ENCODE measurements at places on chromosomes 2 and 18.

GRCh38 chr2:99476629-99477028, 13.2 kb downstream of the REV1 start:
- no peak for DNase-seq

- no peak for DNase-seq
These were observed 1534.5 kb downstream of the DPP10 start for GRCh38 chr2:115976916-115977315.

DNA sequence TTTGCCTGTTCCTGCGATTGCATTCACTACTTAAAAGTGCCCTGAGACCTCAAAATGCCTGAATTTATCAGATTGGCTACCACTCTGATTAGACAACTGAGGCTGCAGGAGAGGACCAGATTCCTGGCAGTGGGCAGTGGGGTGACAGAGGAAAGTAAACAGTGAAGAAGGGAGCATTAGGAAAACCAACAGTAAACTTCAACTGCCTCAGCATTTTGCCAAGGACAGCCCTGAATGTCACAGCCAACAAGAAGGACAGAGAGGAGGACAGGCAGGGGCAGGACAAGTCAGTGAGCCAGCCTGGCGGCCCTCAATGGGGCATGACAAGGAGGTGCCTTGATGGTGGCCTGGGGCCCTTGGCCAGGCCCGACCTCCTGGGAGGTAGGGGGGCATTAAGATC, 24.3 kb downstream of the ACMSD start:
- DNase-seq, result no peak

DNA sequence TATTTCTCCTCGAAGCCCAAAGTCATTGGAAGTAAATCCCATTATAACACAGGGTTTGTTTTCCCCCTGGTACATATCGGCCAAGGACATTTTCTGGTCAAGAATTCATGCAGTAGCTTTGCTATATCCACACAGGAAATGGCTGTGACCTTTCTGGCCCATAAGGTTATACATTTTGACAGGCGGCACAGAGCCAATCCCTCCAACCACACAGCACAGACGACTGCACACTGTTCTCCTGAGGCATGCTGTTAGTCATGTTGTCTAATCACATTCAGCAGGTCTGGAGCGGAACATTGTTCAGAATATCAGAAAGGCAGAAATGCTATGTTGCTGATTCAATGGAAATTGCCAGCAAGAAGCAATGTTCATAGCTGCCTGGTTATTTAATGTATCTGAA, 742.3 kb upstream of the SLC8A1 start:
- DNase-seq, result no peak

GRCh38 chr18:28407681-28408080, 230.8 kb upstream of the CDH2 start:
- DNase-seq, result no peak

GRCh38 chr18:2981212-2981728, 31.7 kb downstream of the LPIN2 start:
- DNase-seq, result no peak

DNA sequence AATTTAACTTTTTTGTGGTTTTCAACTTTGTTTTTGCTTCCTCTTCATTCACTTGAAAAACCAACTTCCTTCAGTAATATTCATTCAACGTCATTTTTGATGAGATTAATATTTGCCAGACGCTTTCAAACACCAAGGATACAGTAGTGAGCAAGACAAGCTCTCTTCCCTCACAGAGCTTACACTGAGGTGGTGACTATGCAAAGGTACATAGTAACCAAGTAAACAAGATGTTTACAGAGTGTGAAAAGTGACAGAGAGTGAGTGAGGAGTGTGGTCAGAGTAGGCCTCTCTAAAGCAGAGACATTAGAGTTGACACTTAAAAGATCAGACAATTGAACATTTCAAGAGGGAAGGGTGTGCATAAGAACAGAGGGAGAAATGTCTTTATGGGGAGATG, 155.5 kb downstream of the TMEM247 start:
- no peak for DNase-seq

- no peak for DNase-seq
These were observed 7.0 kb upstream of the NUP35 start for GRCh38 chr2:183117226-183117625.

- DNase-seq, result no peak
These were observed 96.8 kb downstream of the UBE2E3 start for GRCh38 chr2:181077128-181077709.

GRCh38 chr2:188600536-188601210, 309.0 kb downstream of the GULP1 start:
- no peak for DNase-seq

GRCh38 chr2:38580115-38580636, 22.6 kb downstream of the HNRNPLL start:
- no peak for DNase-seq

DNA sequence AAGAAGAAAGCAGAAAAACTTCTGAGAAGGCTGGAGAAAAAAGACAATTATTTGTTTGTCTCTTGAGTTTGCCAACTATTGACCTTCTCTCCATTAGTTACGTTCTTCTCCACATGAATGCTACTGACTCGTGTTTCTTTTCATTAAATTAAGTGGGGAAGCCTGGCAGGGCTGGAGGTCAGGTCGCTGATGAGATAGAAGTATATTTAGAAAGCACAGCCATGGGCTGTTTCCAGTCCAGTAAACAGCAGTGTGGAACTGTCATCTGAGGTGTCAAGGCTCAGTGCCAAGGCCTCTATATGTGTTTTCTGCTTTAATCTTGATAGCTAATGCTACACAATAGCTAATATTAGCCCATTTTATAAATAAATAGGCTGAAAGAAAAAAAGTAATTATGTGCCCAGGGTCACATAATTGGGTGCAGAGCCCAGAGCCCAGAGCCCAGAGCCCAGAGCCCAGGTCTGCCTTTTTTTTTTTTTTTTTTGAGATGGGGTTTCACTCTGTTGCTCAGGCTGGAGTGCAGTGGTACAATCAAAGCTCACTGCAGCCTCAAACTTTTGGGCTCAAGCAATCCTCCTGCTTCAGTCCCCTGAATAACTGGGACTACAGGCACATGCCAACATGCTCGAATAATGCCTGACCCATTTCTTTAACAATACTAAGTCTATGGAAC, 6.3 kb downstream of the MSGN1 start:
- DNase-seq, result no peak

GRCh38 chr2:10449838-10450691, 1.9 kb upstream of the ODC1 start:
- no peak for DNase-seq

DNA sequence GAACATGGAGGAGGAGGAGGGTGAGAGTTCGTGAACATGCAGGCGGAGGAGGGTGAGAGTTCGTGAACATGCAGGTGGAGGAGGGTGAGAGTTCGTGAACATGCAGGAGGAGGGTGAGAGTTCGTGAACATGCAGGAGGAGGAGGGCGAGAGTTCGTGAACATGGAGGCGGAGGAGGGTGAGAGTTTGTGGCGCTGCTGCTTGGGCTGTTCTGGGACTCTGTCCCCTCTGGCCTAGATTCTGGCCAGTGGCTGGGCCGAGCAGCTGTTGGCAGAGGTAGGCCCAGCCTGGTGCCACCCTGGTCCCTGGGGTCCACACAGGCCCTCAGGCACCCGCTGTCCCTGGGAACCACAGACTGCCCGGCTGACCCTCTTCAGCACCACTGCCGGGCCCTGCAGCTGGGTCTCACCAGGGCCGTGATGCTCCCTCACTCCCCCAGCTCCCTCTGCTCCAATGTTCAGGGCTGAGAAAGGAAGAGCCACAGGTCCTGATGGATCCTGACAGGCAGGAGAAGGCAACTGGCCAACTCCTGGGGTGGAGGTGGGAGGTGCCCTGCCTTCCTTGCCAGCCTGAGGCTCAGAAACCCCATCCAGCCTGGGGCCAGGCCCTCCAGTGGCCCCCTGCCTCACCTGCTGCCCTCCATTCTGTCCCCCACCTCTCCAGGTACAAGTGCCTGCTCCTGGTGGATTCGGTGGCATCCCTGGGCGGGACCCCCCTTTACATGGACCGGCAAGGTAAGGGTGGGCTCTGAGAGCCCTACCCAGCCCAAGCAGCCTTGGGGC, 3.9 kb downstream of the AGXT start:
- no peak for DNase-seq

GRCh38 chr18:58484989-58485981, 143.6 kb downstream of the ALPK2 start:
- DNase-seq, result no peak

DNA sequence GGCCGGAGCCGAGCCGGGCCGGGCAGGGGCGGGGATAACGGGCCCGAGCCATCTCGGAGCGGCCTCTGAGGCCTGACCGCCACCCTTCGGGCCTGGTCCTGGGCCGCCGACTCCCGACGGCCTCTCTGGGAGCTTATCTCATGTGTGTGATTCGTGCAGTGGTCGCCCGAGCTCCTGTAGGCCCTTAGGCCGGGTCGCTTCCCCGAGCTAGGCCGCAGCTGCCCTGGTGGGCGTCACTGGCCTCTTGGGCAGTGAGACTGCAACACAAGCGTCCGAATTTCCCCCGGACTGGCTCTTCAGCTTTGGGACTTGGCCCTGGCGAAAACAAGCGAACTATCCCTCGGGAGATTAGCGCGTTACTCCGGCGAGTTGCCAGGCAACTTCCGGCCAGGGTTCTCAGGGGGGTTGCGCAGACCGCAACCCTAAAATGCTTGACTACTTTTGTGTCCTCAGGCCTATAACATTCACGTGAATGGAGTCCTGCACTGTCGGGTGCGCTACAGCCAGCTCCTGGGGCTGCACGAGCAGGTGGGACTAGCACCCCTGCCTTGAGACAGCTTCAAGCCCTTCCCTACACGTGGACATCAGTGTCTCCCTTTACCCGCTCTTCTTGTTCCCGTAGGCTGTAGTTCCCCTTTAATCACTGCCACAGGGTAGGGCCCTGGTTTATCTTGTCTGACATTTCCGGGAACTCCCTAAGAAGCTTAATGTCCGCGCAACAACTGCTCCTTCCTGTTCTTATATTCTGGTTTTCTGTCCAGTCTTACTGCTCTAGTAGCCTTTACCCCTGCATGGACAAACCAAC, 602 bp downstream of the SNX17 start:
- DNase-seq, result peak; percentile 35

GRCh38 chr18:61582202-61582710, 249.0 kb downstream of the CDH20 start:
- DNase-seq, result no peak

GRCh38 chr2:139819273-139819796, 1039.1 kb upstream of the NXPH2 start:
- DNase-seq, result no peak

DNA sequence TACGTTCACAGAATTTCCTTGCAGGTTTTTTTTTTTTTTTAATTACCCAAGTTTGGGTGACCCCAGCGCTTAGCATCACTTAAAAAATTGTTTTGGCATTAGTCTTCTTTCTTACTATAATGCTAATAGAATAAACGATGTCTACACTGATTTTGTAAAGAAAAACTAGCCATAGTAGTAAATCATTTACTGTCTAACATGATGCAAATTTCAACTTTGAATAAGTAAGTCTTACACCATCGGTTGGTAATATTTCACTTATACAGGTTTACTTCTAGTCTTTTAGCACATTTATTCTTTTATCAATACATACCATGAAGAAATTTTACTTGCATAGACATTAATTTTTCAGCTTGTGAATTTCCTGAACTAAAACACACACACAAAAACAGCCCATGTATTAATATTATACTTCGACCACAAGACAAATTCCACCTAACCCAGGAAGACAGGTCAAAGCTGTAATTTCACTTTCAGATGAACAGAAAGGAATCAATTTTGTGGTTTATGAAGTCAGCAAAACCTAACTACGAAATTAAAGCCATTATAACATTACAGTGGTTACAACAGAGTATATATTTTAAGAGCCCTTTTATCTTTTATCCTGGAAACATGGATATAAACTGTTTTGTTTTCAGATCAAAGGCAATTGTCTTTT, 1.9 kb downstream of the YES1 start:
- no peak for DNase-seq

DNA sequence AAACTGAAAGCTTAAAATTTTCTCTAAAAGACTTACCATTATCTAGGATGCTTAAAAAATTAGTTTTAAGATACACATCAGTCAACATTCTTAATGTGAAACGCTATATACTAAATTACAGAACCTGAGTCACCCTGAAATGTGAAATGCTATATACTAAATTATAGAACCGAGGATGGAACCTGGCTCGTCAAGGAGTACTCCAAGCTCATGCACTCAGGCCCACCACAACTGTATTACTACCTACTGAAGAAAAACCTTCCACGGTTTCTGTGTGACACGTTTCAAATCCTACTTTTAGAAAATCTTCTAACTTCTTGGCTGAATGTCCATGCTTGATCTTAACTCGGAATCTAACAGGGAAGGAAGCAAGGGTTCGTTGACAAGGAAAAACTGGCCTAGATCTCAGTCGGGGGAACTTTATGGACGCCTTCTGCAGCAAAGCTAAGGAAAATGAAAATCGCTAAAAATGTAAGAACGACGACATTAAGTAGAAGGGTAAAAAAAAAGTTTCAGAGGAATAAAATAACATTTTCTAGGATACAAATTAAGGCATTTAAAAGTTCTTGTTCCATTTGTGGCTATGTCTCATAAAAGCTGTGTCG, 1.4 kb downstream of the PRKD3 start:
- no peak for DNase-seq

DNA sequence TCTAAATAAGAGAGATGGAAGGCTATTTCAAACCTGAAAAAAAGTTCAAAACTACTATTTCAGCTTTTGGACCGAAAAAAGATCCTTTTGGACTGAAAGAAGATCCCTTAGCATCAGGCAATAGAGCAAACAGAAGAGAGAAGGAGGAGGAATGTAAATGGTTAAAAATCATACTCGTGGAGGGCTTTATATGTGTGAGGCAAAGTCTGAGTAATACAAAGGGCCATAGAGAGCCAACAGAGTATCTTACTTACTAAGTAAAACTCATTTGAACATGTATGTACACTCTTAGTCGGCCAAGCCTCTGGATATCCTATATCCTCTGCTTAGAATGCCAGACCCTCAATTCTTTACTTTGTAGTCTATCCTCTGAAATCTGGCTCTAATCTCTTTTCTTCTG, 55.7 kb downstream of the ITSN2 start:
- no peak for DNase-seq

- no peak for DNase-seq
These were observed 138.9 kb upstream of the KLHL14 start for GRCh38 chr18:32911660-32912284.

GRCh38 chr2:68245066-68245465, 7.3 kb downstream of the PPP3R1 start:
- no peak for DNase-seq

GRCh38 chr2:236974752-236975151, 110.9 kb upstream of the COPS8 start:
- no peak for DNase-seq

DNA sequence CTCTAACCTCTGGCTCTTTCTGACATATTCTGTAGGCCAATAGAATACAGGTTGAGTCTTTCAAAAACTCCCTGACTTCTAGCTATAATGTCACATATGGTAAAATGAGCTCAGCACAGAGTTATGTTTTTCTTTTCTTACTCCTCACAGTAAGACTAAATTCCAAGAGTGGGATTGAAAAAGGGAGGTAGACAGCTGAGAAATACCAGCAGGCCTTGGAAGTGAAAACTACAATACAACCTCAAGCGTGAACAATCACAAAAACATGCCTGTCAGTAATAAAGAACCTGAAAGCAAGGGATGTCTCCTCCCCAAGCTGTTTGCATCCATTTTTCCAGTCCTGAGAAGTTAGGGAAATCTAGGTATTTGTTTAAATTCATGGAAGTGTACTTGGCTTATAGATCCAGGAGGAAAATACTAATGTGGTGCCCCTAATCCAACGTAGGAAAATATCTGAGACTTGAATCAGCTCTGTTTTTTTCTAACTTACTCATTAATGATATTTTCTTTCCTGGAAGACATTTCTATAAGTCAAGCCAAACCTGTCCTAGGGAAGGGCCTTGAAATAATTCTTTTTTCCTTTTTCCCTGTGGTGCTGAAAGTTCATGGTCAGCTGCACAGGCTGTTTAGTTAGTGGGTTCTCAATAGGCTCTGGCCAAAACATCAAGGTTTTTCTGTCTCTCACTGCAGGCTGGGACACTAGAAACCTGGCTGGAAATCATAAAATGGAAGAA, 167.9 kb upstream of the SPATS2L start:
- DNase-seq, result no peak
